ENCODE measurements at places on chromosomes 12 and 14. TPM values are rescaled to one million over a fixed set of nuclear protein-coding genes. Genes with fewer than 3 reads are reported as not detected.

The PAPLN gene
- 10.7 TPM for total RNA-seq

The VIPAS39 gene
- 18.4 TPM for total RNA-seq

- H3K27me3 ChIP-seq, result no peaks in the 10 kb centered on the region
- no peak overlapping the region for H3K4me3 ChIP-seq
- H3K4me1 ChIP-seq, result no peaks in the 10 kb centered on the region
- DNase-seq, result no peak
- H3K27ac ChIP-seq, result no peak overlapping the region
Observed at GRCh38 chr12:32989705-32990104, 93.1 kb upstream of the PKP2 start.

GRCh38 chr12:65868133-65868705, 43.9 kb downstream of the HMGA2 start:
- H3K36me3 ChIP-seq, result no peaks in the 10 kb centered on the region
- no peak for DNase-seq
- no peaks in the 10 kb centered on the region for H3K27me3 ChIP-seq
- H3K4me3 ChIP-seq, result no peak overlapping the region
- no peaks in the 10 kb centered on the region for H3K4me1 ChIP-seq
- H3K27ac ChIP-seq, result no peak overlapping the region

GRCh38 chr12:122147514-122148290, 26.3 kb downstream of the IL31 start:
- no peaks in the 10 kb centered on the region for H3K27me3 ChIP-seq
- H3K4me3 ChIP-seq, result no peak overlapping the region
- H3K4me1 ChIP-seq, result no peaks in the 10 kb centered on the region
- peaks cover 21% of the 10 kb centered on the region for H3K36me3 ChIP-seq
- H3K27ac ChIP-seq, result no peak overlapping the region
- DNase-seq, result no peak

DNA sequence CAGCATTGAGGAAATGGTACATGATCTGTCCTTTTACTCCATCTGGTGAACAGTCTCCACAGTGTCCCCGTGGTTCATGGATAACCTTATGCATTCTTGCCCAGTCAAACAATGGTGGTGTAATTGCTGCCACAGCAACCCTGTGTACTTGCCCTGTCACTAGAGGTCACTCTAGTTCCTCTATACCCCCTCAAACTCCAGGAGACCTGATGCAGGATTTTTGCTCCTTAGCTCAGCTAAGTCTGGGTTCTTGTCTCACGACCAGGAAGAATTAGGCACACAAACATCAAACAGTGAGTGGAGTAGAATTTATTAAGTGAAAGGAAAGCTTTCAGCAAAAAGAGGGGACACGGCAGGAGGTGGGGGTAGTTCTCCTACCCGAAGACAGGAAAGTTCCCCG, 24.7 kb upstream of the EEA1 start:
- H3K4me1 ChIP-seq, result no peaks in the 10 kb centered on the region
- H3K4me3 ChIP-seq, result no peak overlapping the region
- no peaks in the 10 kb centered on the region for H3K27me3 ChIP-seq
- H3K36me3 ChIP-seq, result no peaks in the 10 kb centered on the region

DNA sequence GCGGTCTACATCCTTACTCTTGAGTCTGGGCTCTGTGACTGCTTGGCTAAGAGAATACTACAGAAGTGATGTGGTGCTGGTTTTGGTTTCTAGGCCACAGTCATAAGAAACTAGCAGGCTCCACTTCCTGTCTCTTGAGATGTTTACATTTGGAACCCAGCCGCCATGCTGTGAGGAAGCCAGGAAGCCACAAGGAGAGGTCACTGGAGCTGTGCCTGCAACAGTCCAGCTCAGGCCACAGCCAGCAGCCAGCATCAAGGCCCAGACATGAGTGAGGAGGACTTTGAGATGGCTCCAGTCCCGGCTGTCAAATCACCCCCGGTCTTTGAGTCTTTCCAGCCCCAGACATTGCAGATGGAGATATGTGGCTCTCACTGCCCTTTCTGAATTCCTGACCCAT, 12.9 kb upstream of the FAM181A start:
- H3K4me1 ChIP-seq, result no peaks in the 10 kb centered on the region
- no peak overlapping the region for H3K4me3 ChIP-seq
- no peaks in the 10 kb centered on the region for H3K36me3 ChIP-seq
- no peak overlapping the region for H3K27ac ChIP-seq

The HVCN1 gene
- 29.2 TPM for total RNA-seq

GRCh38 chr12:71125515-71125914, 32.3 kb downstream of the TSPAN8 start:
- no peaks in the 10 kb centered on the region for H3K27me3 ChIP-seq
- no peak overlapping the region for H3K4me3 ChIP-seq
- peaks cover 6% of the 10 kb centered on the region for H3K4me1 ChIP-seq
- H3K27ac ChIP-seq, result no peak overlapping the region
- H3K36me3 ChIP-seq, result no peaks in the 10 kb centered on the region

DNA sequence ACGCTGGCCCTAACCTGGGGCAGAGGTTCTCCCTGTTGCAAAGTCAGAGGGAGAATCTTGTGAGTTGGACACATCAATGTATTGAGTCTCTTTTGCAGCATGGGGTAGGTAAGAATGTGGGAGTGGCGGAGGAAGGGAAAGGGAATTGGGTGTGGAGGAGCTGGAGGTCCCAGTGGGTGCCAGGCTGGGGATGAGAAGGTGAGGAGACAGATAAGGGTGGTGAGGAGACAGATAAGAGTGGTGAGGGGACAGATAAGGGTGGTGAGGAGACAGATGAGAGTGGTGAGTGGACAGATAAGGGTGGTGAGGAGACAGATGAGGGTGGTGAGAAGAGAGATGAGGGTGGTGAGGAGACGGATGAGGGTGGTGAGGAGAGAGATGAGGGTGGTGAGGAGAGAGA, 72.9 kb upstream of the SFSWAP start:
- no peak for DNase-seq
- no peak overlapping the region for H3K4me3 ChIP-seq
- no peak overlapping the region for H3K27ac ChIP-seq
- H3K4me1 ChIP-seq, result no peaks in the 10 kb centered on the region

The FOXM1 gene
- total RNA-seq, result 3.2 TPM

DNA sequence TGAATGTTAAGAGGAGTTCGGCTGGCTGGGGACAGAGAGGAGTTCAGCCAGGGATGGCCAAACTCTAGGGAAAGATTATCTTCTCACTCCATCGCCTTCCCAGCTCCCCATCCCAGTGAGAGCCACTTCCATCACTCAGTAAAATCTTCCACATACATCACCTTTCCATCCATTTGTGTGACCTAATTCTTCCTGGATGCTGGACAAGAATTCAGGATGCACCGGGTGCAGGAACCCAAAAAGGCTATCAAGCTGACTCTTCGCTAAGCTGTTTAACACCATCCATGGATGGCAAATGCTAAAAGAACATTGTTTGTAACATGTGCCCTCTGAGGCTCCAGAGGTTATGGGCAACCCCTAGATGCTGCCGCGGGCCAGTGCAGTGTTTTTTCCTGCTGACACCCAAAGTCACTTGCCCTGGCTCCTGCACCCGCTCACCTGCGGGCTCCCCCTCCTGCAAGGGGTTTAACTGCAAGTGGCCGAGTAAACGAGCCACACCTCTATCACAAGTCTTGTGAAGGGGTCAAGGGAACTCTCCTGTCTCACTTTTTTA, 216.0 kb upstream of the NPAS3 start:
- H3K4me1 ChIP-seq, result no peaks in the 10 kb centered on the region
- no peaks in the 10 kb centered on the region for H3K27me3 ChIP-seq
- DNase-seq, result no peak
- no peak overlapping the region for H3K4me3 ChIP-seq

DNA sequence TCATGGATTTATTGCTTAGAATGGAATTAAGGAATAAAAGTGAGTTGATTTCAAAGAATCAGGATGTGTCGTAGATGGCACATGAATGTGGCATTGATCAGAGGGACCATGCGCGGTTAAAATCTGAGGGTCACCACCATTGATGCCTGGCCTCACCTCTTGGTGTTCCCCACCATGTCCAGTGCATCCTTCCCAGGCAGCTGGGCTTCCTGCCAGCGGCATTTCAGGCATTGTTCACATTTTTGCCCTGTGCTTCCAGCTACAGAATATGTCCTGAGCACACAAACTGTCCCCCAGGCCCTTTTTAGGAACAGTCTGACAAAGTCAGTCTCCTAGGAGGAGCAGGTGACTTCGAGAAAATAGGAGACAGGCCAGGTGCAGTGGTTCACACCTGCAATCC, 42.0 kb upstream of the TSPAN9 start:
- no peak for DNase-seq
